ENCODE measurements at places on chromosomes 4 and X.

- no peak for DNase-seq
Observed at GRCh38 chrX:56385336-56385735, 153.2 kb downstream of the KLF8 start.

- DNase-seq, result no peak
Observed at GRCh38 chrX:147838465-147839131, 73.1 kb upstream of the FMR1 start.

- no peak for DNase-seq
Observed at GRCh38 chr4:188297873-188298272, 158.6 kb downstream of the TRIML1 start.

DNA sequence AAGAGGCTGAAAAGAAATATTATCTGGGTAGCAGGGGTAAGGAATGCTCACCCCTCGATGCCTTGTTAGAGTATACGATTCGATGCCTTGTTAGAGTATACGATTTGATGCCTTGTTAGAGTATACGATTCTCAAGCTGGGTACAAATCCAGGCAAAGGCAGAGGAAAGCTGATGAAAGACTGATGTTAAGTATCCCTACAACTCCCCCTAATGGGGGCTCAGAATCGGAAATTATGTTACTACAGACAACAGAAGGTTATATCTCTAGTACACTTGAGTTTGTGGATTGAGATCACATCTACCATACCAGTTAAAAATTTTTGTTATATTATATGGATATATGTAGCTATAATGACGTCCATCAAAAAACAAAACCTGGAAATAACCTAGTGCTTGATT, 4.8 kb downstream of the LRRC66 start:
- no peak for DNase-seq

DNA sequence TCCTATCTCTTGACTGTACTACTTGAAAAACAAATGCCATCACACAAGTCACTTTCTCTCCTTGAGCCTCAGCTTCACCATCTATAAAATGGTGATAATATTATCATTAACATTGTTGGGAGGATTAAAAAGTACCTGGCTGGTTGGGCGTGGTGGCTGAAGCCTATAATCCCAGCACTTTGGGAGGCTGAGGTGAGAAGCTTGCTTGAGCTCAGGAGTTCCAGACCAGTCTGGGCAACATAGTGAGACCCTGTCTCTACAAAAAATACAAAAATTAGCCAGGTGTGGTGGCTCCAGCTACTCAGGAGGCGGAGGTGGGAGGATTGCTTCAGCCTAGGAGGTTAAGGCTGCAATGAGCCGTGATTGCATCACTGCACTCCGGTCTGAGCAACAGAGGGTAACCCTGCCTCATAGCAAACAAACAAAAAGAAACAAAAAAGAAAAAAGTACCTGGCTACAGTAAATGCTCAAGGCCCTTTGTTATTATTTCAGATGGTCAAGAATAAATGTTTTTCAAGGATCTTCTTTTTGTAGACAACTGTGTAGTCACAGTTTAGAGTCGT, 120.3 kb downstream of the CHRNA9 start:
- DNase-seq, result no peak

DNA sequence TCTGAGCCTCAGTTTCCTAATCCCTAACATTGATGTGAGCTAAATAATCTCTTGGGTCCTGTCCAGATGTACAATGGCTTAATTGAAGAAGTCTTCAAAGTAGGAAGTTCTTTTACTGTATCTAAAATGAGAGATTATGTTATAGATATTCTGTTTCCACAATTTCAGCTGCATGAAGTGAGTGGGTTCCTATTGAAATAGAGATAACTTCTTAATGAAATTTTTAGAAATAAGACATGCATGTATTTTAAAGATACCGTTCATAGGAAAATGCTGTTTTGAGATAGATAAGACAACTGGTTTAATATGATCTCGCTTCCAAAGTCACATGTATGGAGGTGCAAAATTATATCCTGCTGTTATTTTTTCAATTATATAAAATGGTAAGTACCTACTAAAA, 71.9 kb downstream of the CLDN22 start:
- DNase-seq, result no peak

DNA sequence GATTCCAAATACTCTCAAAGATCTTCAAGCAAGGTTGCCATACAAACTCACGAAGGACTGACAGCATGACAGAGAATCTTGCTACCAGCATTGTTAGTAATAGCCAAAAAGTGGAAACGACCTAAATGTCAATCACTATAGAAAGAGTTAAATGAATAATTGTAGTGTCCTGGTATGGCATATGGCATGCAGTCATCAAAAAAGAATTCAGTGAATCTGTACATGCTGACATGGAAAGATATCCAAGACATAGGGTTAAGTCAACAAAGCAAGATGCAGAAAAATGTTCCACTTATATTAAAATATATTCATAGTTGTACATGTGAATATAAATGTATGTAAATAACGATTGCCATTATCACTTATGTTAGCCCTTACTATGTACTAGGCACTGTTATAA, 37.6 kb downstream of the SRPX2 start:
- no peak for DNase-seq

- DNase-seq, result no peak
Observed at GRCh38 chrX:46837558-46838485, 979 bp downstream of the RP2 start.

DNA sequence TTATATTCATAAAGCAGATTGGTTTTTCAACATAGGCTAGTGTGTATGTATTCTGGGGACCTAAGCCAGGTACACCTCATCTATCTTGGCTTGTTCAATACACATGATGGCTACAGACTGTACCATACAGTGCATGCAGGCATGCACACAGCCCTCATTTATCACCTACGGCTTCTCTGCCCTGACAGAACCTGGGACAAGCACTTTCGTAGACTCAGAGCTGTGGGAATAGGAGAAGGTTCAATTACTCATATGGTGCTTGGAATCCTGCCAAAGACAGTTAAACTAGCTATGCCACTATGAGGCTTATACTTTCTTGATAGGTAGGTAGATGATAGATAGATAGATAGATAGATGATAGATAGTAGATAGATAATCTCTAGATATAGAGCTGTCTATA, 457.2 kb downstream of the GALNTL6 start:
- DNase-seq, result no peak

- no peak for DNase-seq
Observed at GRCh38 chrX:15815779-15816437, 25.6 kb downstream of the ZRSR2 start.

- DNase-seq, result no peak
Observed at GRCh38 chr4:126799416-126799815, 833.3 kb upstream of the INTU start.

DNA sequence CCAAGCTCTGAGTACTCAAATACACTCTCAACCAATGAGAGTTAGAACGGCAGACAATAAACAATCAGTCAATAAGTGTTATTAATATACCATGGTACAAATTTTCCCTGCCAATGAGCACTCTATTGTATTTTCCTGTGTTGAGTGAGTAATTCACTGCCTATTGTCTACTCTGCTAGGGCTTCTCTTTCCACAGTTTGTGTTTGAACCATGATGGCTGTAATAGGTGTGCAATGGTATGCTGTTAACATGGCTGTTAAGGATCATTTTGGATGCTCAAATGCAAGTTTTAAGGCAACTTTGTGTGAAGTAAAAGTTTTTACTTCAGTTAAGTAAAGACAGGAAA, 41.2 kb downstream of the RPS6KA3 start:
- DNase-seq, result no peak

DNA sequence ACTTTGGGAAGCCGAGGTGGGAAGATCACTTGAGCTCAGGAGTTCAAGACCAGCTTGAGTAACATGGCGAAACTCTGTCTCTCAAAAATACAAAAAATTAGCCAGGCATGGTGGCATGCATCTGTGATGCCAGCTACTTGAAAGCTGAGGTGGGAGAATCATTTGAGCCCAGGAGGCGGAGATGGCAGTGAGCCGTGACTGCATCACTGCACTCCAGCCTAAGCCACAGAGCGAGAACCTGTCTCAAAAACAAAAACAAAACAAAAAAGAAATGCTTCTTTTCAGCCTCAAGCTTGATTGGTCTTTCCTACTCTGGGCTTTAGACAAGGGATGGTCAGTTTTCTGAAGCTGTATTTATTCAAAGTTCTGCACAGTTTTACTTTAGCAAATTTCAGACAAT, 15.8 kb upstream of the DHRSX start:
- no peak for DNase-seq

DNA sequence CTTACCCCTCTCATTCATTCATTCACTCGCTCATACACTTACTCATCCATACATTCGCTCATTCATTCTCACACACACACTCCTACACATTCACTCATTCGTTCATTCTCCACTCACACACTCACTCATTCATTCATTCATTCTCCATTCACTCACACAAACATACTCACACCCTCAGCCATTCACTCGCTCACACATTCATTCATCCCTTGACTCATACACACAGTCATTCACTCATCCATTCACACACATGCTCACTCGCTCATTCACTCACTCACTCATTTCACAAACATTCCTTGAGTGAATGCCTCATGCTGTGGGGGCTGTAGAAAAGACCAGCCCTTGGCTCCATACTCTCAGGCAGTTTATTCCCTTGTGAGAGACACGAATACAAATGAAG, 151.1 kb upstream of the MAMLD1 start:
- no peak for DNase-seq

- no peak for DNase-seq
Observed at GRCh38 chr4:107034091-107034995, 1.8 kb downstream of the DKK2 start.

- DNase-seq, result no peak
Observed at GRCh38 chr4:108742451-108743420, 20.1 kb downstream of the ETNPPL start.

GRCh38 chr4:28277931-28278330, 1417.3 kb downstream of the STIM2 start:
- no peak for DNase-seq

GRCh38 chr4:101345271-101345595, 2.1 kb downstream of the PPP3CA start:
- DNase-seq, result no peak

GRCh38 chr4:145189981-145190380, 9.6 kb upstream of the OTUD4 start:
- no peak for DNase-seq

DNA sequence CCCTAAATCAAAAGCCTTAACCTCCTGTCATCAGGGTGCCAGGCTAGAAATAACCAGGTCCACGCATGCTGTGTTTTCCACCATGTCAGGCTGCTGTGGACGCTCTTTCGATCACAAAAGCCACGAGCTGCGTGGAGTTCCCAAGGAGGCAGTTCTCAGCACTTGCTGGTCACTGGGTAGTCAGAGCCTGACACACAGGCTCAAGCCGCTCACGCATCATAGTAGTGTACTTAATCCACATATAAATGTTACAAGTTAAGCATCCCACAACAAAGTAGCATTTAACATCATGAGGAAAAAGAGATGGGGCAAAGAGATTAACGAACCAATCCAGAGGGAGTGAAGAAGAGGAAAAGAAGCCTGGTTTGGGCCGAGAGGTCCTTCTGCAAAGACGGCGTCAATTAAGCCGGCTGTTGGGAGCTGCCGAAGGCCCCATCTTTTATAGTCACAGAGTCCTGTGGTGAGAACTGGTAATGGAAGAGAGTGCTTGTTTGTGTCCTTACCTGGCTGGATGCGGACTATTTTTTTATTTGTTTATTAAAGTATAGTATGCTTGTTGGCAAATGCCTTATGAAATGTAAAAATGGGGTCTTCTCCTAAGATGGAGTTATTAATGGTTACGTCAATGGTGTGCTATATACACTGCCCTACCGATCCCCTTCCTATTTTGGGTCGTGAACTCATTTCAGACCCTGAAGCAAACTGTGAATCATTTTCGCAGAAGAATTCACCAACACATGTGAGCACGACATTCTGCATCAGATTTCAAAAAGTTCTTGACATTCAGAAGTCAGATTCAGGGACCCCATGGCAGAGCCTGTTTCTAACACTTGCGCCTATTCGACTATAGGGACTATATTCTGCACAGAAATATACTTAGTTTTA, 675 bp downstream of the PRIMPOL start:
- no peak for DNase-seq

DNA sequence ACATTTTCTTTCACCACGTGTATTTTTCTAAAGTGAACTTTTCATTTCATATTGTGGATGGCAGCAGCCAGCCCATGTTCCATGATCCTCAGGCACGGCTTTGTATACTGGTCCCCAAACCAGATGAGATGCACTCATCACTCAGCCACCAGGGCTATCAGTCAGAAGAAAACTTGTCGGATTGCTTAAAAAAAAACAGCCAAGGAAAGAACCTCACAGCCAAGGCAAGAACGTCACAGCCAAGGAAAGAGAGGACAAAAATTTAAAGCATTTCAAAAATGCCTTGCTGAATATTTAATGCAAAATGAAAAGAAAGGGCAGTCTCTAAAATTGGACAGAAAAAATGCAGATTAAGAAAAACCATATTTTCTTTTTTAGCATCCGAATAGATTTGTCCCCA, 333.3 kb downstream of the PDGFC start:
- no peak for DNase-seq

DNA sequence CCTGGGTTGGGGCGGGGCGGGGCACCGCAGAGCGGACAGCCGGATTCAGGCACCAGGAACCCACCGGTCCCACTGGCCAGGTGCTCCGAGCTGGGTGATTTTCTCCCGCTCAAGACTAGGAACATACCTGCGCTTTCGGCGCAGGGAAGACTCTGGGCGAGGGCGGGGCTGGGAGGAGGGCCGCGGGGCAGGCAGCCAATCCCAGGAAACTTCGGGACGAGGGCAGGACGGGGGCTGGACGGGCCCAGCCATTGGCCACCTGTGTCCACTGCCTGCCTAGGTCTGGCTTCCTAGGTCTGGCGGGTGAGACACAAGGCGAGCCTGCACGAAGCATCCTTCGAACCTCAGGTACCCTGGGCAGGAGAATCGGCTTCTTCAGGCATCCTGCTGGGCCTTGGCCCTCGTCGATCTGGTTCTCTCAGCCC, 274 bp upstream of the ERVMER34-1 start:
- no peak for DNase-seq

GRCh38 chr4:183422962-183423631, 21.3 kb upstream of the CDKN2AIP start:
- no peak for DNase-seq

DNA sequence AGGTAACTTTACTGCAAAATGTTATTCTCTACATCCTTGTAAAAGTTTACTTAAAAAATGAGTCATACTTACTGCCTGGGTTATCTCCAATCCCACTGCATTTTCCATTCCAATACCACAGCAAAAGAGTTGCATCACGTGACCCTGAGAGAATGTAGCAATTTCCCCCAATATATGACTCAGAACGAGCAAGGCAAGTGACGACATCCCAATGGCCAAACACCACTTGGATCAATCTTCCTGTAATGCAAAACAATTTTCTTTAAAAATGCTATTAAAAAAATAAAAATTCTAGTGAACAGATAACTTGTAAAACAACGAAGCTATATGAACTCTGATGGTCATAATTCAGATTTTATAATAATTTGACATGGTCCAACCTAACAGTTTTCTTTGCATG, 224.3 kb downstream of the DCLK2 start:
- no peak for DNase-seq
